ENCODE measurements at places on chromosomes 5 and 9.

- DNase-seq: no peak
- H3K4me1 ChIP-seq: no peaks in the 10 kb centered on the region
- H3K27ac ChIP-seq: no peak overlapping the region
- no peak overlapping the region for H3K4me3 ChIP-seq
Observed at GRCh38 chr9:82499337-82499736, 510.8 kb downstream of the SPATA31D1 start.

DNA sequence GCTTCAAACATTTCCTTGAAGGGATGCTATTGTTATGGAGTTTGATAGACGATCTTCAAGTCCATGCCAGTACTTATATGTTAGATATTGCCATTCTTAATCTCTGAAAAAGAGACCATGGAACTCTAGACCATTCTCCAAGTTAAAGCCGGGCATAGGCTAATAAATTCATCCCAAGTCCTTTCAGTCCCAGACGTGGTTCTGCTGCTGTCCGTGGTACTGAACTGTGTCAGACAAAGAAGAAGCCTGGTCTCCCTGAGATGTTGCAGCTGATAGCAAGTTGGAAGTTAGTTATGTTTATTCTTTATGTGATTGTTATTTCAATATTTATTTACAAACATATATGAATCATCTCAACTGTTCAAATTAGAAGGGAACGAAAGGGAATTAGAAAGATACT, 158.7 kb downstream of the NMUR2 start:
- H3K4me1 ChIP-seq: no peaks in the 10 kb centered on the region
- DNase-seq: peak; percentile 1
- H3K4me3 ChIP-seq: no peak overlapping the region
- H3K36me3 ChIP-seq: no peaks in the 10 kb centered on the region
- no peak overlapping the region for H3K27ac ChIP-seq

GRCh38 chr5:55324815-55325418, 17.1 kb downstream of the MTREX start:
- peaks cover 5% of the 10 kb centered on the region for H3K36me3 ChIP-seq
- no peak overlapping the region for H3K4me3 ChIP-seq

DNA sequence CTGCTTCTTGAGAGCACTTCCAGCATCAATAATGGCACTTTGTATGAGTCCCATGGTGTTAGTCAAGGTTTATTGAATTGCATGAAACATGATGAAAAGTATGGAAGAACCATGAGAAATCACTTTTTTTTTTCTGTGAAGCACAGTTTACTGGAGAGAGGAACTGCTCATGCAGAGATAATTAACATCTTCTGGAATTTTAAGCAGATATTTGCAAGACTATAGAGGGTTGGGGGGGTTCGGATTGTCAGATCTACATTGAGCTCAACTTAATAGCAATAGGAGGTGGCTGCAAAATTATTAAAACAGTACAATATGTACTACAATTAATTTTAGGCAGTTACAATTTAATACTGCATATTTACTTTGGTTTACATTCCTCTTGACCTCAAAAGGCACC, 204.4 kb upstream of the CDH10 start:
- no peaks in the 10 kb centered on the region for H3K36me3 ChIP-seq
- no peaks in the 10 kb centered on the region for H3K4me1 ChIP-seq
- H3K27me3 ChIP-seq: no peaks in the 10 kb centered on the region
- no peak overlapping the region for H3K27ac ChIP-seq

- no peak for DNase-seq
- no peaks in the 10 kb centered on the region for H3K36me3 ChIP-seq
- no peak overlapping the region for H3K4me3 ChIP-seq
- H3K27me3 ChIP-seq: no peaks in the 10 kb centered on the region
- peaks cover 26% of the 10 kb centered on the region for H3K4me1 ChIP-seq
Observed at GRCh38 chr9:82332774-82333152, 344.2 kb downstream of the SPATA31D1 start.

DNA sequence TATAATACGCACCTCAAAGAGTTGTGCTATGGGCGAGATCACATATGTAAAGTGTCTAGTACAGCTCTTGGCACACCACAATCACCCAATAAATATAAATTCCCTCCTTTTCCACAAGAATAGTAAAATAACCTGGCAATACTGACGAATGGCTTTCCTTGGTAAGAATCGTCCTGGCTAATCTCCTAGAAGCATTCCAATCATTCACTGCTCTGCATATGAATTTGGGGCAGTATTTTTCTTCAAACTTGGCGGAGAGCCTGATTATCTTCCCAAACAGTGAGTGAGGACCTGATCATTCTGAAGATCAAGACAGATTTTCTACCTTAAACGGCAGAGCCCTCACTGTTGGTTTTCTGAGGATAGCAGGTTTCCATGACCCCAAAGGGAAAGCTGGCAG, 96.0 kb downstream of the TMEM215 start:
- H3K4me3 ChIP-seq: no peak overlapping the region
- H3K36me3 ChIP-seq: no peaks in the 10 kb centered on the region
- DNase-seq: no peak
- no peaks in the 10 kb centered on the region for H3K4me1 ChIP-seq

DNA sequence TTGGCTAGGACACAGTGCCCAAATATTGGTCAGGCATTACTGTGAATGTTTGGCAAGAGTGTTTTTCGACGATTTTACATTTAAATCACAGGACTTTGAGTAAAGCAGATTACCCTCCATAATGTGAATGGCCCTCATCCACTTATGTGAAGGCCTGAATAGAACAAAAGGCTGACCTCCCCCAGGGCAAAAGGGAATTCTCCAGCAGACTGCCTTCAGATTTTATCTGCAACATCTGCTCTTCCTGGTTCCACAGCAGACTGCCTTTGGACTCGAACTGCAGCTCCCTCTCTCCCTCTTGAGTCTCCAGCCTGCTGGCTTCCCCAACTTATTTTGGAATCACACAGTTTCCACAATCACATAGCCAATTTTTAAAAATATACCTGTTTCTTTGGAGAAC, 7.1 kb upstream of the TMEM215 start:
- peaks cover 15% of the 10 kb centered on the region for H3K27me3 ChIP-seq
- H3K36me3 ChIP-seq: no peaks in the 10 kb centered on the region
- no peak overlapping the region for H3K27ac ChIP-seq
- no peak for DNase-seq
- no peaks in the 10 kb centered on the region for H3K4me1 ChIP-seq
- no peak overlapping the region for H3K4me3 ChIP-seq

DNA sequence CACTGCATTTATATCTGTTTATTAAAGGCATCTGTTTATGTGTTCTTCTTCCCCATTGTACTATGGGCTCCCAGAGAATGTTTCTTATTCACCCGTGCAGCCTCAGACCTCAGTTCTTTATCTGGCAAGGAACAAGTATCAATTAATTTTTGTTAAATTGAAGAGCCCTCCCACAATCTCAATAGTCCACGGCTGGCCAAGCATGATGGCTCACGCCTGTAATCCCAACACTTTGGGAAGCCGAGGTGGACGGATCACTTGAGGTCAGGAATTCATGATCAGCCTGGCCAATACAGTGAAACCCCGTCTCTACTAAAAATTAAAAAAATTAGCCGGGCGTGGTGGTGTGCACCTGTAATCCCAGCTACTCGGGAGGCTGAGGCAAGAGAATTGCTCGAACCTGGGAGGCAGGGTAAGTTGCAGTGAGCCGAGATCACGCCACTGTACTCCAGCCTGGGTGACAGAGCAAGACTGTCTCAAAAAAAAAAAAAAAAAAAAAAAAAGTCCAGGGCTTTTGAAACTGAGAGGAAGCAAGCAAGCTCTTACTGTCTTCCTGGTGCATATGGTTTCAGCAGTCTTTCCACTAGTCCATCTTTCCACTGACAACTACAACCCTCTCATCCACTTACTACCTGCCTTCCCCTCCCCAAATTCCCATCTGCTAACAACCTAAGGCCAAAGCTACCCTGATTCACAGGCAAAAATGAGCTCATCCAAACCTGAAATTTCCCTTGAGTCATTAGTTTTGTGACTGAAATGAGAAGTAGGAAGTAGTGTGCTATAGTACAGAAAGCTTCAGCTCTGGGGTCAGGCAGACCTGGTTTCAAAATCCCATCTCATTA, 2.3 kb upstream of the HK3 start:
- no peak overlapping the region for H3K27ac ChIP-seq
- H3K4me1 ChIP-seq: no peaks in the 10 kb centered on the region
- DNase-seq: no peak
- H3K27me3 ChIP-seq: peaks cover 5% of the 10 kb centered on the region

DNA sequence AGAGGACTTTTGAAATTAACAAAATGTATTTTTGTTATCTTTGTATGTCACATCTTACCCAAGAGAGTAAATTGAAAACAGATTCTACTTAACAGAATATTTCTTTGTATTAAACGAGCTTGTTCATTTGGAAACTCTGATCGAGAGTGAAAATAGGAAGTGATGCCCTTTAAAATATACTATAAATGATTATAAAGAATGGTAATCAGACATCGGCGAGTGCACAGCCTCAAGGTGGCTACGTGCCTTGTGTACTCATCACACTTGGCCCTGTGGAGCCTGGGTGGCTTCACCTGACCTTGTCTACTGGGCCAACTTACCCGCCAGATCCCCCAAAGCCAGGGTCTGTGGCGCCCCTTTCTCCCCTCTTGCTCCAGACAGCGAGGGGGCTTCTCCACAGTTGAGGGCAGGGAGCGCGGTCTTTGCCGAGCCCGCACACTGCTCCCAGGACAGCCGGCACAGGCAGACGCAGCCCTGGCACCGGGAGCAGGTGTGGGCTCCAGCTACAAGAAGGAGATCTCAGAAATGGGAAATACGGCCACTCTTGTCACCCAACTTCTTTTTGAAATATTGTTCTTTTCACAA, 243.2 kb downstream of the CEMIP2 start:
- no peaks in the 10 kb centered on the region for H3K27me3 ChIP-seq
- no peaks in the 10 kb centered on the region for H3K36me3 ChIP-seq
- no peak overlapping the region for H3K27ac ChIP-seq
- H3K4me1 ChIP-seq: no peaks in the 10 kb centered on the region
- H3K4me3 ChIP-seq: no peak overlapping the region

DNA sequence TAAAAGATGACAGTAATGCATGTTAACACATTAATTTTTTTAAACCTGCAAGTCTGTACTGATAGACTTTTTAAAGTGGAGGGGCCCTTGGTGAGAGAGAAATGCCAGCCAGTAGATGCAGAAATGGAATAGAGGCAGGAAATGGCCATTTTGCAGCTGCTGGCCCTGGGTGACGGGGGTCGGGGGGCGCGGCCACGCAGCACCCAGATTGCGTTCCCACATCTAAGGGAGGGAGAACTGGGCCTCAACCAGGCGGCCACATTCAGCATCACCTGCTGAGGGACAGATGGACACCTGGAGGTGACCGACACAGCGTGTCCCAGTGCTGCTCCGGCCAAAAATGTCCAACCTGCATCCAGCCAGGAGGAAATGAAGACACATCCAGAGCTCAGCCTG, 6.3 kb upstream of the CLIC3 start:
- H3K27me3 ChIP-seq: no peaks in the 10 kb centered on the region
- no peaks in the 10 kb centered on the region for H3K36me3 ChIP-seq
- H3K4me1 ChIP-seq: peaks cover 15% of the 10 kb centered on the region
- no peak overlapping the region for H3K4me3 ChIP-seq

DNA sequence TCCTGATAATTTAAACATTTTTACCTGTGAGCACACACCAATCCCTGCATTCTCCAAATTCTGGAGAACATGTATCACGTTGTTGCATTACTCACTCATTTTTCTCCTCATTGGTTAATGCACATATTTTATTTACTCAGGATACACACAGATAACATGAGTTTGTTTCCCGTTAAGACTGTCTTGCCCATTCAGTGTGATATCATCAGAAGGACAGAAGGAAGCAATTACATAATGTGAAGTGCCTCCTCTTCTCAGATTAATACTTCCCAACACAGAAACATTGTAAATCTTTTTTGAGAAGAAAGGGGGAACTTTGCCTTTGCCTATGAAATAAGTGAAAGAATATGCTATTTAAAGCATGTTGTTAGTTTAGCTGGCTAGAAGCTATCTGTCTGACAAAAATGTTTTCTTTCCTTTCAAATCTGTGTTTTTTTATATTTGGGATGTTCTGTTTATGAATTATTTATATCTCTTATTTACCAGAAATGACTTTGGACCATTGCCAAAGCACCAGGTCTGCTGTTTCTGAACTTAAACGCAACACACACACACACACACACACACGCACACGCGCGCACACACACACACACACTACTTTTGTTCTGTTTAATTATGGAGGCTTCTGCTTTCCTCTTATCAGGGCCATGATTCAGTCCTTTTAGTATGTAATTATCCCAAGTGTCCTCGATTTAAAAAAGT, 186.5 kb downstream of the CHSY3 start:
- no peaks in the 10 kb centered on the region for H3K36me3 ChIP-seq
- H3K4me1 ChIP-seq: no peaks in the 10 kb centered on the region
- H3K27me3 ChIP-seq: no peaks in the 10 kb centered on the region
- H3K27ac ChIP-seq: no peak overlapping the region

GRCh38 chr9:101387871-101388506, 3.2 kb upstream of the BAAT start:
- H3K4me3 ChIP-seq: no peak overlapping the region
- DNase-seq: peak; percentile 25
- H3K4me1 ChIP-seq: no peaks in the 10 kb centered on the region
- H3K27ac ChIP-seq: no peak overlapping the region
- H3K27me3 ChIP-seq: no peaks in the 10 kb centered on the region

- H3K27ac ChIP-seq: peak overlapping the region; percentile 100
- peak; percentile 96 for DNase-seq
- no peak overlapping the region for H3K4me3 ChIP-seq
- peaks cover 80% of the 10 kb centered on the region for H3K4me1 ChIP-seq
Observed at GRCh38 chr5:172903790-172904189, 55.4 kb upstream of the RPL26L1 start.

DNA sequence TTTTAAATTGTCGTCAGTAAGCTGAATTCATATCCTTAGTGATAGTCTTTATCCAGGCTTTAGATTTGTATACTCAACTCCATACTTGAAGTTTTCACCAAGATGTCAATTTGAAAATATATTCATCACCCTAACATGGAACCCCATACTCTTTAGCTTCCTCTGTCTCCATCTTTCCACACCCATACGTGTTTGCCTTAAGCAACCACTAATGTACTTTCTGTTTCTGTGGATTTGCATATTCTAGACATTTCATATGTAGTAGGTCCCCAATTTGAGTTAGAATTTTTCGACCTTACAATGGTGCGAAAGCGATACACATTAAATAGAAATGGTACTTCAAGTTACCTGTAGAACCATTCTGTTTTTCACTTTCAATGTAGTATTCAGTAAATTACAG, 65.2 kb downstream of the NSD1 start:
- H3K27ac ChIP-seq: no peak overlapping the region
- H3K27me3 ChIP-seq: no peaks in the 10 kb centered on the region
- H3K36me3 ChIP-seq: peaks cover 16% of the 10 kb centered on the region

DNA sequence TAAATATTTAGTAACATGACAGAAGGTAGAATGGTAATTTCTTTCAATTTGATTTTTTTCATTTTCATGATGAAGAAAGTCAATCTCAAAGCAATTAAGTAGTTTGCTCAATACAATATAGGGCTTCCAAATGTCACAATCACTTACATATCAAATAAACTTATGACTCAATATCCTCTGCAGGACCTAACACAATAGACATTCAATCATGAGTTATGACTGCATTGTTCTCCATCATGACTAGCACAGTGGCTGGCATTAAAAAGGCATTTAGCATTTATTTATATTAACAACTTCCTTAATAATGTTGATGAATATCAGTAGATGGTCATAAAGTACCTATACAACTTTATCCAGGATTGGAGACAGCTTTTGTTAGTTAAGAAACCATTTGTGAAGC, 1499.6 kb downstream of the EFNA5 start:
- H3K27ac ChIP-seq: no peak overlapping the region
- peak; percentile 1 for DNase-seq
- H3K4me1 ChIP-seq: peaks cover 4% of the 10 kb centered on the region
- H3K27me3 ChIP-seq: no peaks in the 10 kb centered on the region
- H3K36me3 ChIP-seq: no peaks in the 10 kb centered on the region

Data from astrocyte (in vitro differentiated cells and primary cell).